CD4-positive, alpha-beta T cell treated with Interleukin-6 for 4 hours (primary cell): ENCODE measurements at places on chromosomes 4 and X.

- no peak for DNase-seq
Measured at GRCh38 chr4:140607852-140608251, 39.1 kb upstream of the UCP1 start.

- DNase-seq = no peak
Measured at GRCh38 chr4:28238876-28239275, 1378.2 kb downstream of the STIM2 start.

GRCh38 chrX:46255046-46255445 lies 290.2 kb downstream of the ZNF674 start:
- no peak for DNase-seq

DNA sequence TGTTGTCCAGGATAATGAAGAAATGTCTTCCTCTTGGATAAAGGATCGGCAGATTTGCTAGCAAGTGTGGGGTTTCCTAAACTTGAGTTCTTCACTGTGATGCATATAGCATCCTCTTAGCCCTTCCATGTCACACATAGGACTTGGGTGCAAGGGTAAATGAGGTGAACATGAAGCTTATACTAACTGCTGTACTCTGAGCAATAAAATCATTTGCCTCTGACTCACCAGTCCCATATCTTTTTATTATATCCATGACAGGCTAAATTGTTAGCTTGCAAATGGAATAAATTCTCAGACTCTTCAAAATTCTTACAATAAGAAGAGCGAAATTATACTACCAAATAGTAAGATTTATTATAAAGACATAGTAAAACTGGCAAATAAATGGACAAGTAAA lies 14.7 kb upstream of the TBC1D1 start:
- DNase-seq = no peak

GRCh38 chr4:68176500-68176899 lies 46.8 kb upstream of the TMPRSS11F start:
- no peak for DNase-seq

GRCh38 chr4:81627590-81627989 lies 155.9 kb upstream of the RASGEF1B start:
- DNase-seq = no peak

GRCh38 chrX:13360146-13360545 lies 40.3 kb upstream of the ATXN3L start:
- DNase-seq = peak; percentile 11

GRCh38 chr4:124573056-124573455 lies 139.5 kb downstream of the ANKRD50 start:
- no peak for DNase-seq

DNA sequence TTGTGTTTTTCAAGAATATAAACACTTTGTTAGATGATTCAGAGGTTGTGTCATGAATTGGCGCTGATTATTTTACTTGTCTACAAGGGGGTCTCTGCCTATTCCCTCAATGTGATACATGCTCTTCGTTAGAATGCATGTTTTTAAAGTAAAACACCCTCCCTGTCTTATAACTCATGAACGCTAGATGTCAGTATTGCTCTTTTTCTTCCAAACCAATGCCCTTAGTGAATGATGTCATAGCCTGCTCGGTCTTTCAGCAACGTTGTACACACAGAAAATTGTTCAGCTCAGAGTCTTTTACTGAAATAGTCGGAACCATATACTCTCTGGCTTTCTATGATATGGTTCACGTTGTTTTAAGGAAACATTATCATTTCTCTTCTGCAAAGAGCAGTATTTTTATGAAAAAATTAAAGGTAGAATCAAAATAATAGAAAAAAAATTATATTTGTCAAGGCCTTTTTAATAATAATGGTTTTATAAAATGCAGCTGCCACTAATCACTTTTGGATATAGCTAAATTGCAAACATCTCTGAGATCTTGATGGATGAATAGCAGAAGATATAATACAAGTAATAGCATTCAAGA lies 292.9 kb downstream of the TLL1 start:
- DNase-seq = no peak
